ENCODE measurements at places on chromosomes 11 and 22.

GRCh38 chr22:45268167-45268957, 16.4 kb upstream of the UPK3A start:
- no peak for DNase-seq

DNA sequence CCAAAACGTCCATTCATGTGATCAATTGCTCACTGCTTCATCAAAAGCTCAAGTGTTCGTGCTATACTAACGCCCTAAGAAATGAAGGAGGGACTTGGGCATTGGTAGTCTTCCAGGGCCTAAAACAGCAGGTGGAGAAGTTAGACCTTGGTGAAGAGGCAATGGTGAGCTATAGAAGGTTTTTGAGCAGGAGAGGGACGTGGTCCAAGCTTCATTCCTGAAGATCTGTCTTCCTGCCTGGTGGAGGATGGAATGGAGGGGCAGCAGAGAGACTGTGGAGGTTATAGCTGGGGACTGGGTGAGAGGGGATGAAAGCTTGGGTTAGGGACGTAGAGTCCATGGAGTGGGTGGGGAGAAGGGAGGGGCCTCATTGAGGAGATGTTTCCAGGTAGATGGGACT, 97.7 kb downstream of the TP53I11 start:
- DNase-seq: no peak

DNA sequence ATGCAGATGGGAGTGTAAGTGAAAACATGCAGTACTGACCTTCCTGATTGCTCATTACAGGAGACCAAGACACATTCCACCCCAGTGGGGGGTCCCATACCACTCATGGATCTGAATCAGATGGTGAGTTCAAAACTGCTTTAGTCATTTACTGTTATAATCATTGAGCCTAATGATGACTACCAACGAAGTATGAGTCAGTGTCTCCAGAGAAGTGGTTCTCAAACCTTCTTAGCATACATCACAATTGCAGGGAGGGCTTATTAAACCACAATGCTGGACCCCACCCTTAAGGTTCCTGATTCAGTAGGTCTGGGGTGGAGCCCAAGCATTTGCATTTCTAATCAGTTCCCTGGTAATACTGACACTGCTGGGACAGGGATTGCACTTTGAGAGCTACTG, 75.8 kb downstream of the CD44 start:
- DNase-seq: no peak

DNA sequence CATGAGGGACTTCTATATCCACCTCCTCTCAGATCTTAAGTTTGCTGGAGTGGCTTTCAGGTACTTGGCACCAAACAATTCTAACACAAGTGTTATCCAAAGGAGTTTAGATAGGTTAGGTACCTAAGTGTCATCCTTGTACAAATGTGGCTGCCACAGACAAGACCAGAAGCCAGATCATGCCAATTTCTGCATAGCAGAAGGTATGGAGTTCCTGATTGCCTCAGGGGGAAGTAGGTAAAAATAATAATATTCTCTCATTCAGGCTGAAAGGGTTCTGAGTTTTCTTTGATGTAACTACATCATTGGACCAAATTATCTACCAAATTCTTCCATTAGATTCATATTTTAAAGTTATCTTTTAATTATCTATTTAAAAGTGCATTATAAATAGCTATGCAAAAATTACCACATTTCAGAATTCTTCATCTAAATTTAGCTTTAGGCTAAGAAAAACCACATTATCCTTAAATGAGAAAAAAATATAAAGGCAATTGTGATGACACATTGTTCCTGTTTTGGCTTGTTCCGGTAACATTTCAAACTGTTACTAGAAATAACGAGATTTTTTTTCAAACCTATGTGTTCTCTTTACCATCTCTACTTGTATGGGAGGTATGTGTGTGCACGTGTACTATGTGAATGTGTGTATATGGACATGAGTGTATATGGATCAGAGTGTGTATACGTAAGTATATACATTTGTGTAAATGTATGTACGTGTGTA, 66.2 kb upstream of the POU2AF2 start:
- DNase-seq: no peak

DNA sequence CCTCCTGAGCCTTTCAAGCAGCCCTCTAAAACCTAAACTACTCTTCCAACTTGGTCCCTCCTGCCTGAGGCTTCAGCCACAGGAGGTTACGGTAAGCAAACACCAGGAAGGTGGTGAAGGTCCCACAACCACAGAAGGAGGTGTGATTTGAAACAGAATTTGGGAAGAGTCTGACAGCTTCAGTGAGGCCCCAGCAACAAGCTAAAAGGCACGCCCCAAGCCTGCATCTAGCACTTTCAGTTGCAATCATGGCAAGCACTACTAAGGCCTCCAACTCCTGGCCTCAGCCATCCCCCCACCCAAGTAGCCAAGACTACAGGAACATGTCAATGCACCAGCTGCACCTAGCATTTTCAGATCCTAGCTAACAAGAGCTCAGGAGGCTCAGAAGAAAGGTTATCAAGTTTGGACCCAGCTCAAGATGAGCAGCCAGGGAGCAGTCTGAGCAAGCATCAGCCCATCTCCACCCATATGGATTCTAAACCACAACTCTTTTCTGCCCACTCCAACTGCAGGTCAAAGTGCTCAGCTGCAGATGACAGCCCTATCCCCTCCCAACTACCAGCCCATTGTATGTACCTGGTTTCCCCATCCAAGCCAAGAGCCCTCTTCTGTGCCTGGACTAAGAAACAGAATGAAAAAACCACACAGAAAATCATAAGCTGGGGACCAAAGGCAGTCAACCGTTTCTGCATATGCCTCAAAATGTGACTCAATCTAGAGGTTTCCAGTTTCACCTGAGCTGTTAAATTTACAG, 10.4 kb upstream of the AHNAK start:
- DNase-seq: no peak

DNA sequence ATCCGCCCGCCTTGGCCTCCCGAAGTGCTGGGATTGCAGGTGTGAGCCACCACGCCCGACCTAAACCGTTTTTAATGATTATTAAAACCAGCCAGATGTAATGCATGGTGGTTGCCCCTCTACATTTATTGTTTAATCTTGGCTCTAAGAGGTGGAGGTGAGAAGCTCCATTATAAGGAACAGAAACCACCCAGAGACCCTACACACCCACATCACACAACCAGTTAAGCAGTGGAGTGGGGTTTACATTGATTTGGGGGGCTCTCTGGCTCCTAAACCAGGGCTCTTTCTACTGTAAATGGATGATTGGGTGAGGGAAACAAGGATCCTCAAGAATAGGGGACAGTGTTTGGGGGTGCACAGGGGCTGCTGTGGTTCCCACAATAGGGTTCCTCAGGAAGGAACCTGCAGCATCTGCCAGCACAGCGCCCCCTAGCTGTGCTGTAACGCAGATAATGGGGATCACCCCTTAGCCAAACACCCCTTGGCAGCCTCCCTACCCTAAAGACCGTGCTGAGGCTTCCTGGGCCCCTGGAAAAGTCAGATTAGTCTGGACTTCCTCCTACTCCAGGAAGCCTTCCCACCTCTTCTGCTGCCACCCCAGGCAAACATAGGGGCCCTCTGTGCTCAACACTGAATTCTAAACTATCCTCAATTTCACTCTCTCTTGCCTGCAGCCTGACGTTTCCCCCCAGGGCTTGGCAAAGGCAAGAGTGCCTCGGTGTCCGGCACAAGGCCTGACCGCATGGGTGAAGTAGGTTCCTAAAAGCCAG, 2.4 kb downstream of the MPST start:
- DNase-seq: no peak

- DNase-seq: no peak
Observed at GRCh38 chr11:115249061-115249578, 255.1 kb downstream of the CADM1 start.

GRCh38 chr11:124798991-124799347, 1.2 kb downstream of the MSANTD2 start:
- DNase-seq: no peak

- no peak for DNase-seq
Observed at GRCh38 chr11:1202154-1202775, 20.6 kb upstream of the MUC5B start.
